Right renal pelvis (tissue), 4 donors: ENCODE measurements at places on chromosomes 6 and 20.

- DNase-seq, result no peak
Observed at GRCh38 chr6:72969666-72970065, 255.6 kb downstream of the KHDC1L start.

DNA sequence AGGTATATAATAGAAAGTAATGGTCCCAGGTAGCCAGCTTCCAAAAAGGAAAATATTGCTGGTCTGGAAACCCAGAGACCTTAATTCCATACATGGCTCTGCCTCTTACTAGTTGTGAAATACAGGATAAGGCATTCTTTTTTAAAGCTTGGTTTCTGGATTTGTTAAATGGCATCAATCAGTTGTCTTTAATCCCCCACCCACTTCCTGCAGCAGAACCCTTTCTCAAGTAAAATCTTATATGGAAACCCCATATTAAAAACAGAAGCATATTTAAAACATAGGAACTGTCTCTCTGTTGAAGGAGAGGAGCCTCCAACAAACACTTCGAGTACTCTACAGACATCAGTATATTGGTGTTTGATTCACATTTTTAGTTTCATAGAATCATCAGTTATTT lies 6.2 kb upstream of the LCA5 start:
- no peak for DNase-seq

DNA sequence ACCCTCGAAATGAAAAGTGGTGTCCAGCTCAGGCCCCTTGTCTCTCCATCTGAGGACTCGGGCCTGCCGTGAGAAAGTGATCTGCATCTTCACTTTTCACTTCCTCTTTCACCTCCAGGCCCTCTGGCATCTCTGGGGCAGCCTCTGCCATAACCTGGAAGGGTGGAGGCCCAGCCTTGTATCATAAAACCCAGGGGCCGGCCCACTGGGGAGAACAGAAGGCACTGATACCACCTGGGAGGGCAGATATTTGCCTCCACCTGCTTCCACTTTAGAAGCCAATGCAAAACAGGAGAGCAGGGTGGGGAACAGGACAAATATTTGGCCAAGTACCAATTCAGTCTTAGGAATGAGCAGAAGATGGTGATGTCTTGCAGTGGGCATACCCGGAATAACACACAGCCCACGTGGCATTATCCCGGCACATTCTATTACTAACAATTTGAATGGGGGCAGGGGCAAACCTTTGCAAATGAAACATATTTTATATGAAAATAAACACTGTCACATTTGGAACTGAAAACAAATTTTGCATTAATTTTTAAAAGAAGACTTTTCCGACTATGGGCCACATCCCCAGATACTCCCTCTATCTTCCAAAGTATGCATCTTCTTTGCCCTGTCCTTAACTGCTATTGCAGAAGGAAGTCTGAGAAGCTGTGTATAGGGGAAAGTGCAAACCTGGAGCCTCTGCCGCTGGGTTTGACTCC lies 69.2 kb upstream of the TBC1D7 start:
- no peak for DNase-seq

DNA sequence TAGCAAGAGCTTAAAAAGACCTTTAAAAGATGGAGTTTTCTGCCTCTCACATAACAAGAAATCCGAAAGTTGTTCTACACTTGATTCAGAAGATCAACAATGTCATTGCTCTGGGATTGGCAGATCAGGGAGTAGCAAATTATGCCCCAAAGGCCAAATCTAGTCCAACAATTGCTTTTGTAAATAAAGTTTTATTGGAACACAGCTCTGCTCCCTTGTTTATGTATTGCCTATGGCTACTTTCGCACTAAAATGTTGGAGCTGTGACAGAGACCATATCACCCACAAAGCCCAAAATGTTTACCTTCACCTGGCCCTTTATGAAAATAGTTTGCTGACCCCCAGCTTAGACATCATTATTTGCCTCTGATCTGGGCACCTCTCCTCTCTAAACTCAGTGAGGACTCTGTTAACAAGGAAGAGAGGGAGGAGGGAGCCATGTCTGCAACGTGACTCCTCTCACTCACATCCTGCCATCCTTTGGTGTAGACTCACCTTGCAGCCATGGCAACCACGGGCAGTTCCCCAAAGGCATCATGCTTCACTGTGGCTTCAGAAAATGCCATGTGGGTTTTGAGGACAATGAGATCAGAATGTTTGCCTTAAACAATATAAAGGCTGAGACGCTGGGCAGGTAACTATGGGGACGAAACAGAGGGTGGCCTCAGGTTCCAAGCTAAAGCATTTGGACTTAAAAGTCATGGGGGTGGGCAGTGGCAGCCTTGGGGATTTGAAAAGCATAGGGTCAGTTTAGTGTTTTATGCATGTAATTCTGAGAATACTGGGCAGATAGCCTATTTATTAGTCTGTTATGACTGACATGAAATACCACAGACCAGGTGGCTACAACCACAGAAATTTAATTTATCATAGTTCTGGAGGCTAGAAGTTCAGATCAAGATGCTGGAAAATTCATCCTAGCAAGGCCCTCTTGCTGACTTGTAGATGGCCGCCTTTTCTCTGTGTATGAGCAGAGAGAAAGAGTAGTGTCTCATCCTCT lies 149.7 kb upstream of the TNFAIP3 start:
- no peak for DNase-seq

DNA sequence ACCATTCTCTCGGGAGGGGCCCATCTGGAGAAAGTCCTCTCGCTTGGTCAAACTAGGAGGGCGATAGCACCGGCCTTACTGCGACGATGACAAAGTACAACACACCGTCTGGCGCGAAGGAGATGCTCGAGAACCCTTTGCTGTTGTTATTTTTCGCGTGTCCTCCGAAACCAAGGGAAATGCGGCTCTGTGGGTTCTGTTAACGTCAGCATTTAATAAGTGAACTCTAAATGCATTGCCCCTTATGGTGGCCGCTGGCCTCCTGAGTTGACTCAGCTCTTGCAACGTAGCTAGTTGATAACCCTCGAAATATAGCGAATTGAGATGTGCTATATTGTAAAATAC lies 577 bp upstream of the SCAND1 start:
- no peak for DNase-seq

DNA sequence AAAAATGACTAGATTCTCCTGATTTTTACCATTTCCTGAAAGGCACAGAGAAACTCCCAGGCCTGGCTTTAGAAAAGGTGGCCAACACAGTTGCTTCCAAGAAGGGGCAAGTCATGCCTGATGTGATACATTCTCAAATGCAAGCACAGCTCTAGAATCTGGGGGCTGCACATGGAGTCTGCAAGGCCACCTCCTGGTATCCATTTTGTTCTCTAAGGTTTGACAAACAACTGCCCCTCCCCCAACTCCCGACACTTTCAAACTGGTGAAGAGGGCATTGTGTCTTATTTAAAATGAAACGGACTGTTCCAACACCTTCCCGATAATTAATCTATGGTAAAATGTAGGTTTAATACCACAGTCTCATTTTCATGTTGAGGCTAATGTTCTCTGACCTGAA lies 220.2 kb upstream of the CEP162 start:
- DNase-seq, result no peak

DNA sequence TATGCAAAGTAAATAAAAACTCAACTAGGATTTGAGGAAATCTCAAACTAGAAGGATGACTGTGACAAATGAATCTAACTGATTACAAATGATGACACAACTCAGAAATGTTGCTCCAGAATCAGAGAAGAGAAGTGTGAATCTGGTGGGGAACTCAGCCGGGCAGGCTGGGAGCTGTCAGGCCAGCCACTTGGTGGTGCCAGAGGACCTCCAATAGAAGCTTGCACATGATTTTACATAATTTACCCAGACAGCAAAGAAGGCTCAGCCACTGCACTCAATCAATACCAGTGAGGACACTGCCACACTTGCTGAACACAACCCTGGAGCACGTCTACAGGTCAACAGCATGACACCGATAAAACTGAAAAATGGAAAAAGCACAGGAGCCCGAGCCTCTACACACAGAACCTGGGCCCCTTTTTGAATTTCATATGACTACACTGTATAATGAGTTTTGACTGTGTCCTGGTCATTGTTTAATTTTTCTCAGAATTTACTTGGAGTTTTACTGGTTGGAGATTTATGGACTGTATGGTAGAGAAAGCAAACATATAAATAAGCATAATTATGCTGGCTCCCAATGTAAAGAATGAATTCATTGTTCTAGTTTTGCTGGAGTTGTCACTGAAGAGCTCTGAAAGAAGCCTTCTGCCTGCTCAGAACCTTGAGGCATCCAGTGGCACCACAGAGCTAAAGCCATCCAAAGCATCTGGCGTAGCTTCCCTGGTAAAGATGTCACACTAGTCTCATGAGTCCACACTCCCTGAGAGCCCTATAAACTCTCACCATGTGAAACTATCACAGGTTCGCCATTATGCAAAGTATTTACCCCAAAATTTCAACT lies 296.5 kb downstream of the THBS2 start:
- DNase-seq, result no peak

DNA sequence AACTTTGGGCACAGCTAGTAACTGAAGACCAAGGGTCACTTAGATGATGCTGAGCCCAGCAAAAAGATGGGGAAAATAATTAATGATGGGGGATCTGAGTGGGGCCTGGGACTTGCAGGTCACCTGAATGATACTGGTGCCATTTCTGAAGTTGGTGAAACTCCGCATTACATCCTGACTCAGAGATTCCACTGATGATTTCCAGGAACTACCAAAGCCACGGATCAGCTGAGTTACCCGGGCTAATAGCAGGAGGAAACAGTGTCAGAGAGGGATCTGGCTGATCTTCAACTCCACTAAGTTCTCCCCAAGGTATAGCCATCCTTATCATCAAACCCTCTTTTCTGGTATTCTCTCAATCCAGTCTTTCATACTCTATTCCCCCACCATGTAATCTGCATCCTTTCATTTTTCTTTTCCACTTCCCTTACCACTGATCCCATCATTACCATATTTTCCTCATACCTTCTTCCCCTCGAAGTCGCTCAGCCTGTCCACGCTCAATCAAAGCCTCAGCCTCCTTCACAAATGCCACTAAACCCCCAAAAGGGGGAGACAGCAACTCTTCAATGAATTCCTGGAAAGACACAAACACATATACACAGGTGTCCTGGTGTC lies 20.2 kb downstream of the VPS52 start:
- no peak for DNase-seq

- no peak for DNase-seq
Observed at GRCh38 chr6:128241216-128241615, 279.2 kb downstream of the PTPRK start.

GRCh38 chr6:87914637-87915395 lies 132.8 kb upstream of the SPACA1 start:
- no peak for DNase-seq

- peak; percentile 60 for DNase-seq
Observed at GRCh38 chr6:7243179-7243981, 69.6 kb downstream of the SSR1 start.

DNA sequence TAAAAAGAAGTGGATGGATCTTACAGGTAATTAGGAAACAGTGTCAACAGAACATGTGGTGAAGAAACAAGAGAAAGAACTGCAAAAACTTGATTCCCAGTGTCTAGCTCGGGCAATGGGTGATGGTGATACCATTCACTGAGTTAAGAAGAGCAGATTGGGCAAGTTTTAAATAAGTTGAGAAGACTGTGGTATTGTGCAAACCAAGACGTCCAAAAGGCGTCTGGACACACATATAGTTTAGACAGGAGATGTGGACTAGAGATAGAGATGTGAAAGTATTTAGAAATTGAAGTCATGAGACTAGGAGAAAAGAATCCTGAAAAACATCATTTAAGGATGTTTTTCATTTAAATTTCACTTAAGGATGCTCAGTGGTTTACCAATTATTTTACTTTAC lies 53.9 kb downstream of the CDK19 start:
- DNase-seq, result no peak

- no peak for DNase-seq
Observed at GRCh38 chr6:128007658-128008057, 106.8 kb upstream of the THEMIS start.

- no peak for DNase-seq
Observed at GRCh38 chr20:4455301-4455701, 266.4 kb upstream of the PRND start.

- no peak for DNase-seq
Observed at GRCh38 chr6:132251711-132252110, 149.6 kb downstream of the MOXD1 start.

DNA sequence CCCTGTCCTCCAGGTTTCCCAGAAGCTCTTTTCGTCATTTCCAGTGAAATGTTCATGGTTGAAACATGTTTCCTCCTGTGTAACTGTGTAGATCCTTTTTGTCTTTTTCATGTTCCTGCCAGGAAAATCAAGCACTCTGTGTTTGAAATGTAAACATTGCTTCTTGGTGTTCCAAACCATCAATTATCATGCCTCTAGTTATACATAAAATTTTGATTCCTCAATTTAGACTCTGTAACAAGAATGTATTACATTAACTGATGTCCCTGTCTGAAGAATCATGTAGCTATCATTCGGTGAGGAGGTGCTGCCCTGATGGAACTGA lies 546.3 kb upstream of the CITED2 start:
- DNase-seq, result no peak

DNA sequence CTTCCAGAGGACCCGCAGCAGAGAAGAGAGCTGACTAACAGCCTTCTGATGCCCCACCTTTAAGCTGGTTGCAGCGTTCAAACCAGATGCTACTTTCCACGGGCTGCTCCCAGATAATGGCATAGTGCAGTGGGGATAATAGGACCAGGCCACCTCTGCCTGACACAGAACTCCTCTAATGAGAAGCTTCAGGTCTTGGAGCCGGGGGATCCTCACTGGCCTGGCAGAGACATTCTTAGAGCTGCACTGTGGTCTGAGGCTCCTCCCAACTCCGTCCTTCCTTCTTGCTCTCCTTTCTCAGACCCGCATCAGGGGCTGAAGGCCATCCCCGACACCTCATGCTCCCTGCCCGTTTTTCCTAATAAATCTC lies 206.6 kb upstream of the MARCKS start:
- no peak for DNase-seq

GRCh38 chr6:90434094-90434493 lies 137.5 kb upstream of the BACH2 start:
- no peak for DNase-seq

DNA sequence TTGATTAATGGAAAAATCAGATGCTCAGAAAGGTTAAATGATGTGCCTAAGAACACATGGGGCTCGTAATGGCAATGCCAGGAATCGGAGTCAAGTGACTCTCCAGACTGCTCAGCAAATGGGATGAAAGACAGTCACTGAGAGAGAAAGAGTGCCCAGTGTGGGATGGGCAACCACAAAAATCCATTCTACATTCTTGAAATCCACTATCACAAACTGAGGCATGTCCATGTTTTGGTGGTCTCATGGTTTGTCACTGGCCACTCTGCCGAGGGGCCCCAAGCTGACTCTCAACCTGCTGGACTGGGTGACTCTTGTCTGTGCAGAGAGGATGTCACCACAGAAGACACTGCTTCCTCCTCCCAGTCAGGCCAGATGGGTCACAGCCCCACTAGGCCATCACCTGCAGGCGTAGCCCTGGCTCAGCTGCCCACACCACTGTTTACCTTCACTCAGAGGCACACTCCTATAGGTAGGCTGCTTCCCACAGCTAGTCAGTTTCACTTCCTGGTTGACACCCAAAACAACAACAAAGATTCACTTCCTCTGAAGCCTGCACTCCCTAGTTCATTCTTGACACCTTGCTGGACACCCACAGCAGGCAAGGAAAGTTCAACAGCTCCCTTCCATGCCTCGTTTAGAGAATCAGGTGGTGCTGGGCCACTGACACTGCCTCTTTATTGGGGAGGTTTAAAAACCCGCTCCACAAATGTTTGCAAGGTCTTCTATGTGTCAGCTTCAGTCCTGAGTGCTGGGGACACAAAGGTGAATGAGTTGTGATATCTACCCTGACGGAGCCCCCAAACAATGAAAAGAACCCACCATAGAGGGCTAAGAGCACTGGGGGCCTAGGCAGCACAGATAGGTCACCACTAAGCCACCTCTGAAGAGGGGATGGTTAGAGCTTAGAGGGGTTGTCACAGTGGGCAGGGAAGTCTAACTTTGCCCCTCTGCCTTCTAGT lies 21.7 kb downstream of the MAP1LC3A start:
- DNase-seq, result no peak

GRCh38 chr20:58219342-58219700 lies 9.1 kb downstream of the ANKRD60 start:
- DNase-seq, result no peak
